ENCODE measurements at places on chromosomes 2 and 18.

DNA sequence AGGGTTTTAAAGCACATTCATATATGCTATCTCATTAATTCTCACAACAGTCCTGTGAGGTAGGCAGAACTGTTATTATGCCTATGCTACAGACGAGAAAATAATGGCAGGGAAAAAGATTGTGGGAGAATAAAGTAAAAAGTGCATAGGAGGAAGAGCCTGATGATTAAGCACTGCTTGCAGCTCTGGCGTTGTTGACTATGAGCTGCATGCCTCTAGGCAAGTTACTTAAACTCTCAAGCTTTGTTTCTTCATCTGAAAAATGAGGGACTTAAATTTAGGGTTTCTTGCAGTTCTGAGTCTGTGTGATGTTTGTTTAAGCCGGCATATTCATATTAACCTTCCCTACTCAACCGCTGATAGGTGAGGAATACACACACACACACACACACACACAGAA, 51.6 kb upstream of the RAPH1 start:
- no peak for DNase-seq

GRCh38 chr18:74292541-74292858, 737 bp upstream of the CYB5A start:
- no peak for DNase-seq

DNA sequence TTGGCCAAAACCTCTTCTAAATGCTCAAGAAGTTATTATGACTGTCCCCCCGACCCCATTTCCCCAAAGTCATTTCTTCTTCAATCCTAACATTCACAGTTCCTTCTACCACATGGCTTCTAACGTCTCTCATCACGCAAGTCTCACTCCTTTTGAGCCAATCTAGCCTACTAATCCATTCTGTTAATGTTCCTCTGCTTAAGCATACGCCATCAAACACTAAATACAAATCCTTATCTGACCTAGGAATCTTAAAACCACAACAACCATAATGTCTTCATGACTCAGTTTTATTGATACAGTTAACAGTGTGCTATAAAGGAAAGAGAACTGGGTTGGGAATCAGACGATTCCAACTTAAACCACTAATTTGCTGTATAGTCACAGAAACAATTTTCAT, 23.9 kb downstream of the HNRNPLL start:
- no peak for DNase-seq

GRCh38 chr2:67039517-67040103, 357.5 kb upstream of the ETAA1 start:
- DNase-seq: no peak

DNA sequence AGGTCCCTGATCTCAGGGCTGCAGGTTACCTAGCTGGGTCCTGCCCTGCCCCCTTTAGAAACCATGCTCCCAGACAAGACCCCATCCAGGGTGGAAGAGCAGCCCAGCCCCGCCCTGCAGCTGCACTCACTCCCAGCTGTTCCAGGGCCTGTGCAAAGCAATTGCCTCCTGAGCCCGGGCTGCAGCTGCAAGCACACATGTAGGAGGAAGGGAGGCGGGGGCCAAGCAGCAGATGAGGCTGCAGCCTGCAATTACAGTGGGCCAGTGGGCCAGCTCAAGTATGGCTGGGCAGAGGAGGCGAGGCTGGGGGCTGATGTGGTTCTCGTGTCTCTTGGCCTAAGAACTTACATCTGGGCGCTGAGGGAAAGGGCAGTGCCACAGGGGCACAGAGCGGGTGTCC, 65.4 kb upstream of the TUBA3E start:
- no peak for DNase-seq

GRCh38 chr2:10504994-10505820, 57.1 kb upstream of the ODC1 start:
- peak; percentile 15 for DNase-seq

DNA sequence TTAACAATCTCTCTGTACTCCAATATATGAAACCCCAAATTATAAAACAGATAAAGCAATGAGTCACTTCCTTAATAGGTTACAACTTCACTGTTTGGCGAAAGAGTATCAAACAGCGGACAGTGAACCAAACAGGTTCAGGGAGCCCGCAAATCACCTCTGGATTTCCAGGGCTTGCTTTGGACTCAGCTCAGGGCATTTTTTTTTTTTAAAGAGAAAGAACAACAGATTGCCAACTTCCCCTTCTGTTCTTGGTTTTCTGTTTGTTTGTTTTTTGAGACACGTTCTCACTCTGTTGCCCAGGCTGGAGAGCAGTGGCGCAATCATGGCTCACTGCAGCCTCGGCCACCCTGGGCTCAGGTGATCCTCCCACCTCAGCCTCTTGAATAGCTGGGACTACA, 52.7 kb downstream of the ABCB11 start:
- no peak for DNase-seq

DNA sequence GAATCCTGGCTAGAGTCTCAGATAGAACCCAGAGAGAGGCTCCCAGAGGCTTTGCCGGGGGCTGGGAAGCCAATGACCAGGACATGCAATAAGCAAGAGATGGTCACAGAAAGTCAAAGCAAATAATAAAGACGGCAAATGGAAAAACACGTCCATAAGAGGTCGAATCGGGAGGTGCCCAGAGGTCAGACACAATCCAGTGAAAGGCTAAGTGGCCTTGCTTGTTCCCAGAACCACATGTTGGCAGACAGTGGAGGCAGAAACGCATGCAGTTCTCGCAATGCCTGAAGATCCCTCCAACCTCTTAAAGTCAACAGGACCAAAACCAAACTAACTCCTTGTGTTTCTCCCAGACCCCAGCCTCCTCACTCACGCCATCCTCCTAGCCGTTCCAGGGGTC, 3.0 kb downstream of the CYB5A start:
- no peak for DNase-seq

- no peak for DNase-seq
These were observed 169.7 kb downstream of the TMEM163 start for GRCh38 chr2:134549104-134549503.

DNA sequence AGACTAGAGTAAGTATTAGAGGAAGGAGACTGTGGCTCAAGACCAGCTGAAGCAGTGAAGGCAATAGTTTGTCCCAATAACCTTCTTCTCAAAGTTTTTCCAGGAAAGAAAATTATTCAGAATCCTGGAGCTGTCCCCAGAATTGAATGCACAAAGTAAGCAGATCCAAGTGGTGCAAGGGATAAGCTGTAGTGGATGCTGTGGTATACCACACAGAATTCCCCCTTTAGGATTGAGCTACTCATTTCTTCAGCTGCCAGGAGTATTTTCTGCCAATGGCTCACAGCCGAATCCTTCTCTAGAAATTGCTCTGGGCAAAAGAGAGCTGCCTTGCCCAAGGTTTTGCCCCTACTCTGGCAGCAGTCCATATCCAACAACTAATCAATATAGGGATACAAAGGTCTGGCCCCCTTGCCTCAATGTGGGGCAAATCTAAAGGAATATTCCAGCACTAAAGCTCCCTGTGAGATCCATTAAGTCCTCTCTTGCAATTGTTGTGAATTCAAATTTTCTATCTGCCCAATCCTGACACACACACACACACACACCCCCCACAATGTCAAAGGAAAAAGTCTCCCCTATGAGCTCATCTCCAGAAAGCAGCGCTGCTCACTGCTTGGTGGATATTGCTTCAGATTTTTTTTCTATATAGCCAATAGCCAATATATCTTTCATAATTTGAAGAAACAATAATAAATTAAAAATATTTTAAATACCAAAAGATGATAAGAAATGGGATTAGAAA, 18.4 kb upstream of the TCF7L1 start:
- DNase-seq: no peak

GRCh38 chr2:224436634-224437033, 34.7 kb upstream of the FAM124B start:
- DNase-seq: no peak

DNA sequence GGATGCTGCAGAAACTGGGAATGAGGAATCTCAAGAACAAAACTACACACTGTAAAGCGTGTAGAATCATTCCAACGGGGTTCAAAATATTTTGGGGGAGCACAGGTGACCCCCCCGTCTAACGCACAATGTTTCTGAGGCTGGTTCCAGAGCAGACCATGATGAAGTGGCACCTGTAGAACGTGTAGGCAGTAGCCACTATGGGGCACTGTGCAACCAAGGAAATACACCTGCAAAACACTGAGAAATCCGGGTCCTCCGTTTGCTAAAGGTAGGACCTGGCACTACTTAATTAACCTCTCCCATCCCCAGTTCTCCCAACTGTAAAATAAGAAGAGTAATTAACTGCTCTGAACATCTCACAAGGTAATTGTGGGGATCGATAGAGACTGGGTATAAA, 22.6 kb downstream of the ST6GAL2 start:
- DNase-seq: no peak

DNA sequence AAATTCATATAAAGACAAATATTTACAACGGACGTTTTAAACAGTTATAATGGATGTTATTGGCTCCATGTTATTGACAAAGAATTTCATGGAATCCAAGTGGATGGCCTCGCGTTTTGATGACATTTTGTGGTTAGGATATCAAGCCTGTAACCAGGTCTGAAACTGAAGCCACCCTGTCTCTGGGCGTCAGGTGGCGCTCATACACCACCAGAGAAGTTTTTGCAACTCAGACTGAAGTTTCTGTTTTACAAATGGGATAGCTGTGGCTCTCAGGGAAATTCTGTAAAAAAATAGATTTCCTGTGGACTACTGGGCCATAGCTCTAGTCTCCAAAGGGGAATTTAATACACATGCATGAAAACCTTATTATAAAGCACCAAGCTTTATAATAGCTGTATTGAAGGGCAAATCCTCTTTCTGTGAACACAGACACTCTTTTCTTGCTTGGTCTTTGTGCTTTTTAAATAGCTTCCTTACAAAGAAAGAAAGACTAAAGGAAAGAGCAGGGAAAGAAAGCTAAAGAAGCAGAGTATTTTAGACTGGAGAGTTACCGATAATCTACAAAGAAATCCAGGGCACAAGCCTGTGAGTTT, 86.7 kb downstream of the C18orf54 start:
- DNase-seq: peak; percentile 84

DNA sequence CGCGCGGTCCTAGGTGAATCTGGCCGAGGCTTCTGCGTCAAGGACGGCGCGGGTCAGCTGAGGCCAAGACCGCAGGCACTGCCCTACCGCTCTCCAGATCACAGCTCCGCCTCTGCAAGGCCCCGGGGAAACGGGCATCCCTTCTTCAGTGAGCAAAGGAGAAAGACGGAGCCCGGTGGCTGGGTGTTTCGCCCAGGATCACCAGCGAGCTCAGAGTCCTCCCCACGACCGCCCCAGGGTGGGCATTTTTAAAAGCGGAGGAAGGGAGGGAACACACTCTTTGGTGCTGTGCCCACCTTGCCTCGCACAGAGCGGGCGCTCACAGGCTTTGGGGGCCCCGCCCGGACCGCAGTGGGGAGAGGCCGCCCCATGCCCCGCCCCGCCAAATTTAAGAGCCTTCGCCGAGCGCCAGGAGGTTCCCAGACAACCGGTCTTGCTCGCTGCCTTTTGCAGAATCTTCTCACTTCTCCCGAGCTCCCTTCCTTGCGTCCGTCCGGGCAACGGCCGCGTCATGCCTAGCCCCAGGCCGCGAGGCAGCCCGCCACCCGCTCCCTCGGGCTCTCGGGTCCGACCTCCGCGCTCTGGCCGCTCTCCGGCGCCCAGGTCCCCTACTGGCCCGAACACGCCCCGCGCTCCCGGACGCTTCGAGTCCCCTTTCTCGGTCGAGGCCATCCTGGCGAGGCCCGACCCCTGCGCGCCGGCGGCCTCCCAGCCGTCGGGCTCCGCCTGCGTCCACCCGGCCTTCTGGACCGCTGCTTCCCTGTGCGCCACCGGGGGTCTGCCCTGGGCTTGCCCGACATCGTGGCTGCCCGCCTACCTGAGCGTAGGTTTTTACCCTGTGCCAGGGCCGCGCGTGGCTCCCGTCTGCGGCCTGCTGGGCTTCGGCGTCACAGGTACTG, at the start of gene NOTO:
Gene NOTO, plus strand, starts transcription at position 419 of the 899 bp plus-strand sequence. Its CDS starts 93 bp downstream, at position 512.
- no peak for DNase-seq

DNA sequence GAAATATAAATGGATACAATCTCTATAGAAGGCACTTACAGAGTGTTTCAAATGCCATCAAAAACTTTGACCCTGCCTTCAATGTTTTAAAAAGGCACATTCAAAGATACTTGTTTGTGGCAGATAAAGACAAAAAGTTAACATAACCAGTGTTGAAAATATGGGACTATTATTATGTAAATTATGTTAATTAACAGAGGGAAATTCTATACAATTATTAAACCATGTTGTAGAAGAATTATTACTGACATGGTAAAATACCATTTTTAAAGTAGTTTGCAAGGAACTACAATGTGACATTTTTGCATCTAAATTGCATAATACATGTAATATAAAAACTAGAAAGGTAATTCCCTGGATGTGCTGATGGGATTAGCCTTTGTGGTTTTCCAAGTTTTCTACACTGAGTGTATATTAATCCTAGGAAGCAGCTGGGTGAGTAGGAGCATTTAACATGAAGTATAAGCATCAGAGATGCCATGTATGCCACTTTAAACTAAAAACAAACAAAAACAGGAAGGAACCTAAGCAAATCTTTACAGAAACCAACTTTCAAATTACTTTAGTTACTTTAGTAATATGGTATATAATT, 21.7 kb downstream of the MIB1 start:
- no peak for DNase-seq

DNA sequence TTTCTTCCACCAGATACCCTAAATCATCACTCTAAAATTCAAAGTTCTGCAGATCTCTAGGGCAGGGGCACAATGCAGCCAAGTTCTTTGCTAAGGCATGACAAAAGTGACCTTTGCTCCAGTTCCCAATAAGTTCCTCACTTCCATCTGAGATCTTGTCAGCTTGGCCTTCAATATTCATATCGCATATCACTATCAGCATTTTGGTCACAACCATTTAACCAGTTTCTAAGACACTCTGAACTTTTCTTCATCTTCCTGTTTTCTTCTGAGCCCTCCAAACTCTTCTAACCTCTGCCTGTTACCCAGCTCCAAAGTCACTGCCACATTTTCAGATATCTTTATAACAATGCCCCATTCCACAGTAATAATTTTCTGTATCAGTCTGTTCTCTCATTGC, 452.6 kb upstream of the TRIB2 start:
- no peak for DNase-seq

- DNase-seq: peak; percentile 74
These were observed 8.7 kb downstream of the OTOF start for GRCh38 chr2:26469092-26469710.

DNA sequence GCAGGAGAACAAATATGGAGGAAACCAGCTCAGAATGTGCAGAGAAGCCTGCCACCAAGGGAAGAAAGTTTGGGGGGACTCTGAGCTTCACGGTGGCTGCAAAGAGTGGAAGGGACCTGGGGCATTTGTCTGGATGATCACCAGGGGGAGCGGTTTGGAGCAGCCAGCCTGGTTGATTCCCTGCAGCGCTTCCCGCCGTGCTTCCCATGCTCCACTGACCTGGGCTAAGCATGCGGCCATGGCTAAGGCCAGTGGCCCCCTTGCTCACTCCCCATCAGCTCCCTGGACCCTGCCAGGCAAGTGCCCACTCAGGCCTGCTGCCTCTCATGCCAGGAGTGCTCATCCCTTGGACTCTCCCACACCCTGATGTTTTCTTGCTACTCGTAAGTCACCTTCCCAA, 27.0 kb downstream of the NTSR2 start:
- no peak for DNase-seq

- no peak for DNase-seq
These were observed 67.9 kb downstream of the CCDC138 start for GRCh38 chr2:108854484-108854883.

GRCh38 chr18:41025666-41026065, 929.4 kb upstream of the PIK3C3 start:
- no peak for DNase-seq

- DNase-seq: no peak
These were observed 58.6 kb downstream of the SP110 start for GRCh38 chr2:230161184-230161583.

- DNase-seq: no peak
These were observed 60.7 kb downstream of the SPATS2L start for GRCh38 chr2:200367155-200367554.

All from stomach (tissue), 19 donors.